CD4-positive, alpha-beta T cell treated with Interleukin-21 for 1 hour (primary cell): ENCODE measurements at places on chromosomes 3 and 15.

- no peak for DNase-seq
Observed at GRCh38 chr3:46154311-46154710, 53.8 kb downstream of the CCR1 start.

DNA sequence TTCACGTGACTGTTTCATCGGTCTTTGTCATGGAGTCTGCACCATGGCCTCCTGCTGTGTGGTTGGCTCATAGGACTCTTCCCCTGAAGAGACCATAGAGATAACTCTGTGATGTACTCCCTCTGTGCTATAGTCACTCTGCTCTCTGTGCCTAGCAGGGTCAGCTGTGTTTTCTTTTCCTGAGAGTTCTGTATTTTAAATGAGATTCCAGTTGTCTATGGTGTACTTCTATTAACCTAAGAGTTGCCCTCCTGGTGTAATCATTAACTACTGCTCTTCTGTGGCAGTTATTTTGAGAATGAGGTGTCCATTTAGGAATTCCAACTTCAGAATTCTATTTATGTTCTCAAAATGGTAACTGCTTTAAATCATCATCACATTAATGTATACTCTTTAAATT, 114.5 kb upstream of the ARPP21 start:
- no peak for DNase-seq

- no peak for DNase-seq
Observed at GRCh38 chr3:69273896-69274295, 112.0 kb downstream of the FRMD4B start.

DNA sequence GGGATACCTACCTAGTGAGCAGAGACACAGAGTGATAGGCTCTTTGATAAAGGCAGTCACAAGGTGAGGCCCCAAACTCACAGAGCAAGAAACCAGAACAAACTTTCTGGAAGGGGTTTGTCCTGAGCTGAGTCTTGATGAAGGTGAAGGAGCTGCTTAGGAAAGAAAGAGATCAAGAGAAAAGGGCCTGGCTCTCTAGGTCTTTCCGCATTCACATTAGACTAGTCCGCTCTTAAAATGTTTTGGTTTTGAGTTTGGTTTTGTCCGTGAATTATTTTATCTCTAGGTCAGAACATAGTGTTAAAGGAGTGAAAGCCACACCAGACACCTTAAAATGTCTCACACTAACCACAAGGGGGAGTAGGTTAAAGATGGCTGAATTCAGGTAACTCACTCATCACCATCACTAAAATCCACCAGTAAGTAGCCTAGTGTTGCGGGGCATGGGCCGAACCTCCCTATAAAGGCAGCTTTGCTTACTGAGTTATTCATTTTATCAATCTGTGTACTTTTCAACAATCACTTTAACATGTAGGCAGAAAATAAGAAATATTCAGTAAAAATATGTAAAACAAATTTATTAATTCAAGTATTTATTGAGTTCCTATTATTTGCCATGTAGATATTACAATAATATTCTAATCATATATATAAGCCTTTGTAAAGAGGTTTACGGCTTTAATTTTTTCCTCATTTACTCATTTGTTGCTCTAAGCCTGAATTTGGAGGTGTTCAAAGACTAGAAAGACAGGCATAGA, 121.5 kb upstream of the TSC22D2 start:
- peak; percentile 61 for DNase-seq

- peak; percentile 63 for DNase-seq
Observed at GRCh38 chr3:69250014-69250413, 127.6 kb upstream of the LMOD3 start.
